ENCODE measurements at places on chromosomes 5 and 9. TPM values are rescaled to one million over a fixed set of nuclear protein-coding genes. Genes with fewer than 3 reads are reported as not detected.
A peak's percentile ranks its signal among the peaks of the same experiment; 100 is the strongest.

The ORM1 gene
- 4.4 TPM for total RNA-seq

DNA sequence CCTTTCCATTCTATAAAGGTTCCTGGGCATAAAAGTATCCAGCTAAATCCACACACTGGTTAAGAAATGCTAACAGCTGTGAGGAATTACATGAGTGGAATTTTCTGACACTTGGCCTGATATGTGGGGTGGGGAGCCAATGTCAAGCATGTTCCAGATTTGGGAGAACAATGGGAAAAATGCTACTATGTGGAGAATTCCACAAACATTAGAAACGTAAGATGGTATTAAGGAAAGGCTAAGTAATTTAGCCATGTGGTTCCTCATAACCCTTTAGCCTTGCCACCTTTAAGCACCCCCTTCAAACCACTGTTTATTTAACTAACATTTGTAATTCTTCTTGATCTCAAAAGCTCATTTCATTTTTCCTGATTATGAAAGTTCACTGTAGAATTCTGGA, 149.2 kb downstream of the GNA14 start:
- no peak for DNase-seq

- no peak for DNase-seq
Observed at GRCh38 chr9:88567870-88568269, 32.9 kb downstream of the NXNL2 start.

DNA sequence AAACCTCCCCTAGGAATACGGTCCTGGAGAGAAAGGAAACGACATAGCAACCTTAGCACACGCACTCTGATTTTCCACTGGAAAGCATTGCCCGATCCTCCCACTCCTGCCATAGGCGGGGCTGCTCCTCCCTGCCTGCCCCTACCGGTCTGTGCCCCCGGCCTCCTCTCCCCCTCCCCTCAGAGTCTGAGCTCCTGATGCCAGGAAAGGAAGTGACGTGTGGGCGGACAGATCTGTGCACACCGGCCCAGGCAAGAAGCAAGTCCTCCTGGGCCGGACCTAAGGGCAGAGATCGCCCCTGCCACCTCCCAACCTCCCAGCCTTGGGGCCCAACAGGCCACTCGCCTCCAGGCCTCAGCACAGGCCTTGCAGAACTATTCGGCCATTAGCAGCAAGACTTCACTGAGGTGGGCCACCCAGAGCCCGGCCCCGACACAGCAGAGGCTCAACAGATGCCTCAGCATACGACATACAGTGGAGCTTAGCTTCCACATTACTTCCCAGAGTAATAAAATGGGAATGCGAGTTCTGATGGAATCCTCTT, 7.2 kb downstream of the NINJ1 start:
- peak; percentile 54 for DNase-seq

The FYB1 gene
- total RNA-seq, result not detected

DNA sequence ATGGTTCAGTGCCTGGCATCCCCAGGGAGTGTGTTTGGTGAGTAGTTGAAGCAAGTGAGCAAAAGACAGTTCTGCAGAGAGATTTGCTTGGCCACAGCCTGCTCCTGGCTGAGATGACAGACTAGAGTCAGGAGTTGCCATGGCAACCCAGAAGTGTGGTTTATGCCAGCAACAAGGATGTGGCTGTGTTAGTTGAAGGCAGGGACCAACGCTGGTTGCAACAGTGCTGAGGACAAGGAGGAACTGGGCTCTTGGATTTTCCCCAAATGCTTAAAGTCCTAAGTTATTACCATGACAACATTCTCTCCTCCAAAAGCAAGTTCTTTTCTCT, 2.7 kb downstream of the NXNL2 start:
- no peak for DNase-seq

The NRG2 gene
- 0.13 TPM for total RNA-seq

GRCh38 chr5:6161257-6161656, 217.1 kb downstream of the MED10 start:
- no peak for DNase-seq

The IL13 gene
- not detected for total RNA-seq

GRCh38 chr9:69307446-69308205, 17.4 kb upstream of the ENTREP1 start:
- peak; percentile 73 for DNase-seq

Data from H9 (cell line).